ENCODE measurements at places on chromosomes 13 and 19.

GRCh38 chr19:39470724-39471339 lies 9.8 kb upstream of the TIMM50 start:
- no peak for DNase-seq

GRCh38 chr13:79915114-79915811 lies 425.7 kb downstream of the SPRY2 start:
- DNase-seq: no peak

GRCh38 chr13:93603043-93603442 lies 376.4 kb downstream of the GPC6 start:
- DNase-seq: no peak

DNA sequence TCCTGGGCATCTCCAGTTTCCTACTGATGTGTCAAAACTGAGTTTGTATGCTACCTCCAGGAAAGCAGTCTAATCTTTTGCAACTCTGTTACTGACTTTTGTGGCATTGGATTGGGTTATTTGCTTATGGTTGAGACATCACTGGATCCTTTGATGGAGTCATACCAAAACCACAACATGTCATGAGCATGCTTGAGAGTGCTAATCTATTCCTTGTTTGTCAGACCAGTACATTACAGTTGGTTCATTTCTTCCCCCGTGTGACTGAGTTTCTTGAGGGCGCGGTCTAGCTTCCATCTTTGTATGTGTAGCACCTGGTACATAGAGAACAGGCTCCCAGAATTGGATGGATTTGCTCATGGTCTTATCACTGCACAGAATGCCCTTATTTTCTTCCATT lies 43.2 kb downstream of the SUGT1 start:
- no peak for DNase-seq
